ENCODE measurements at places on chromosomes 13 and 19. TPM values are rescaled to one million over a fixed set of nuclear protein-coding genes. Genes with fewer than 3 reads are reported as not detected.
A peak's percentile ranks its signal among the peaks of the same experiment; 100 is the strongest.

The UPK1A gene
- total RNA-seq = 0.72 TPM

The OCEL1 gene
- 29.3 TPM for total RNA-seq

- H3K4me3 ChIP-seq = no peak overlapping the region
- no peak overlapping the region for H3K27ac ChIP-seq
- H3K4me1 ChIP-seq = no peaks in the 10 kb centered on the region
- H3K36me3 ChIP-seq = no peaks in the 10 kb centered on the region
- no peak for DNase-seq
Observed at GRCh38 chr13:33079960-33080359, 63.7 kb downstream of the KL start.

- no peaks in the 10 kb centered on the region for H3K4me1 ChIP-seq
- no peaks in the 10 kb centered on the region for H3K27me3 ChIP-seq
- H3K27ac ChIP-seq = no peak overlapping the region
- H3K36me3 ChIP-seq = no peaks in the 10 kb centered on the region
Observed at GRCh38 chr13:109725297-109725696, 61.1 kb downstream of the IRS2 start.

DNA sequence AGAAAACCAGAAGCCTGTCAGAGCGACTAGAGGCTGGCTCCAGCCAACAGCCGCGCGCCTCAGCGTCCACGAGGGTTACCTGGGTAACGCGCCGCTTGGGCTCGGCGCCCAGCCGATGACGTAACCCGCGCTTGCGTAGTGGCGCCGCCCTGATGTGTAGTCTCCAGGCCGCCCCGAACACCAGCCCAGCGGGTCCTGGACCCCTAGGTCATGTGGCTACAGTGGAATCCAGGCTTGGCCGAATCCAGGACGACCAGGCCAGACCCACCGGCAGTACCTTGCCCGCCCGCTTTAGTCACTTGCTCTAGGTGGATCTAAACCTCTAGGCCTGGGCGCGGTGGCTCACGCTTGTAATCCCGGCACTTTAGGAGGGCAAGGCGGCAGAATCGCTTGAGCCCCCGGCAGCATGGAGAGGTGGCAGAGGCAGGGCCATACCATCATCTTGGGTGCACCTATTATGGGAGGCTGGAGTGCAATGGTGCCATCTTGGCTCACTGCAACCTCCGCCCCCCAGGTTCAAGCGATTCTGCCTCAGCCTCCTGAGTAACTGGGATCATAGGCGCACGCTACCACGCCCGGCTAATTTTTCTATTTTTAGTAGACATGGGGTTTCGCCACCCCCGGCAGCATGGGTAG lies 7.2 kb upstream of the ZNF606 start:
- H3K4me3 ChIP-seq = peak overlapping the region; percentile 11
- no peaks in the 10 kb centered on the region for H3K27me3 ChIP-seq
- H3K4me1 ChIP-seq = no peaks in the 10 kb centered on the region
- H3K27ac ChIP-seq = peak overlapping the region; percentile 26
- peak; percentile 44 for DNase-seq

- DNase-seq = peak; percentile 80
- H3K36me3 ChIP-seq = peaks cover 6% of the 10 kb centered on the region
- H3K4me1 ChIP-seq = peaks cover 46% of the 10 kb centered on the region
Observed at GRCh38 chr19:7678971-7679751, 1.5 kb upstream of the TRAPPC5 start.

GRCh38 chr13:94534166-94534565 lies 54.7 kb upstream of the DCT start:
- H3K27ac ChIP-seq = no peak overlapping the region
- H3K4me1 ChIP-seq = no peaks in the 10 kb centered on the region
- no peak overlapping the region for H3K4me3 ChIP-seq
- H3K36me3 ChIP-seq = no peaks in the 10 kb centered on the region
- no peak for DNase-seq
- H3K27me3 ChIP-seq = no peaks in the 10 kb centered on the region

DNA sequence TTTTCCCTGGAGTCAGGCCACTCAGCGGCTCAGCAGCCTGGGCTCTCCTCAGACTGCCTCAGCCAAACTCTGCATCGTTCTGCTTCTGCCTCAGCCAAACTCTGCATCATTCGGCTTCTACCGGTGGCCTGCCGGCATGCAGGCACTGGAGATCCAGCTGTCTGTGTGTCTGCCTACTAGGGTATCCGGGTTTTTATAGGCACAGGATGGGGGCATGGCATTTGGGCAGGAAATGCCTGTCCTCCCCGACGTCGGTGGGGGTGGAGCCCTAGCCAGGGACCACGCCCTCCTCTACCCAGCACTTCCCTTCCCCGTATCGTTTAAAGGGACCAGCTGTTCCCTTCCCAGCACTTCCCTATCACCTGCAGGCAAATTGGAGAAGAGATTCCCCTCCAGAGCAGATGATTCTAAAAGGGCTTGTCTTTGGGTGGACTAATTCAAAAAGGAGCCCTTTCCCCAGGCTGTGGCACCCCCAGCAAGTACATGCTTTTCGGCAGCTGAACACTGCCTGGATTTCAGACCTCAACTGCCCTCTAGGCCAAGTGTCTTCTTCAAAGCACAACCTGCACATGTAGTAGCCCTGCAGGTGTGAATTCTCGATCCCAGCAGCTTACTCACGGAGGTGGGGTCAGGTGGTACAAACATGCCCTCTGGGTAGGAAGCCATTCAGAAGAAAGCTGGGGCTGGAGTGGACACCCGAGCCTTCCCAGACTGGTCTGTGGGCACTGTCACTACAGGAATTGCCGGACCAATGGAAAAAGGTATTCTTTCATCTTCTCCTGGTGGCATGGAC lies 25.4 kb upstream of the GPR12 start:
- no peaks in the 10 kb centered on the region for H3K36me3 ChIP-seq
- no peak overlapping the region for H3K27ac ChIP-seq
- peaks cover 21% of the 10 kb centered on the region for H3K4me1 ChIP-seq
- peak; percentile 64 for DNase-seq
- no peaks in the 10 kb centered on the region for H3K27me3 ChIP-seq

DNA sequence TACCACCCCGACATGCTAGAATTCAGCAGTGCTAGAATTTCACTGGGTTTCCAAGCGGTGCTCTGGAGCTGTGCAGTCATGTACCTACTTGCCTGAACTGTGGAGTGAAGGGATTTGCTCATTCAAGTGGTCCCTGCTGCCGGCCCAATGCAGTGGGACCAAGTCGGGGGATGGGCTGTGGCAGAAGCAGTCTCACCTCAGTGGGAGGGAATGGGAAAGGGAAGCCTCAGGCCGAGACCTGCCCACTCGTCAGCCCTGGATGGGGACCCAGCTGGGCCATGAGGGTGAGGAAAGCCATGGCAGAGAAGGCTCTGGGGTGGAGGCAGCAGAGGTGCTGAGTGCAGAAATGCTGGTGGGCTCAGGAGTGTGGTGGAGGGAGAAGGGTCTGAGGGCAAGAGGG lies 14.9 kb downstream of the KLHL26 start:
- H3K4me3 ChIP-seq = no peak overlapping the region
- no peaks in the 10 kb centered on the region for H3K36me3 ChIP-seq
- H3K27me3 ChIP-seq = no peaks in the 10 kb centered on the region
- no peak for DNase-seq
- no peak overlapping the region for H3K27ac ChIP-seq

DNA sequence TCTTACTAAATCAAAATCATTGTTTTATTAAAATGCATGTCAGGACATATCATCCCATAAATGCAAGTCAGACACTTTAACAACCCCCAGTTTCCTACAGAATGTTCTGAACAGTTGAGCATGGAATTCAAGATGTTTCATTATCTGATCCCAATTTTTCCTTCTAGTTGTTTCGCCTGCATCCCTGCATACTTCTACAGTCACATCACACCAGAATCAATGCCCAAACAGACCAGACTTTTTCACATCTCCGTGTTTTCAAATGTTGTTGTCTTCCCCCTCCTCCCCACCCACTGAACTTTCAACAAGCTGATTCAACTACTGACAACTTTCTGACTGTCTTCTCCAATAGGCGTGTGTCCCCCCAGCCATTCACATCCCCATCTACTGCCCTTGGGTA lies 48.6 kb downstream of the LHFPL6 start:
- no peak overlapping the region for H3K27ac ChIP-seq
- no peaks in the 10 kb centered on the region for H3K4me1 ChIP-seq
- DNase-seq = no peak

DNA sequence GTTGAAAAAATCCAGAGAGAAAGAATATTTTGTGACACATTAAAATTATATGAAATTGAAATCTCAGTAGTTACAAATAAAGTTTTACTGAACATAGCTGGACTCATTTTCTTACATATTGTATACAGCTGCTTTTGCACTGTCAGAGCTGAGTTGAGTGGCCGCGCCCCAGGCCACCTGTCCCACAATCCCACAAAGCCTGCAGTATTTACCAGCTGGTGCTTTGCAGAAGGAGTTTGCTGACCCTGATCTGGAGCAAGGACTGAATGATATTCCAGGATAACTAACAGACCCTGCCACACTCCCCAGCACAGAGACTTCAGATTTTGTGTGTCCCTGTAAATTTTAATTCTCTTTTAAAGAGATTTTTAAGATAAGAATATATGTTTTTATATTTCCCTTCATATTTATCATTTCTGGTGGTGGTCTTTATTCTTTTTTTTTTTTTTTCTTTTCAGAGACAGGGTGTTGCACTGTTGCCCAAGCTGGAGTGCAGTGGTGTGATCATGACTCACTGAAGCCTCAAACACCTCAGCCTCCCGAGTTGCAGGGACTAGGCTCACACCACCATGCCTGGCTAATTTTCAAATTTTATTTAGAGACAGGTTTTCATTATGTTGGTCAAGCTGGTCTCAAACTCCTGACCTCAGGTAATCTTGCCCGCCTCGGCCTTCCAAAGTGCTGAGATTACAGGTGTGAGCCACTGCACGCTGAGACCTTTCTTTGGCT lies 48.5 kb downstream of the TDRD12 start:
- no peak overlapping the region for H3K27ac ChIP-seq
- no peaks in the 10 kb centered on the region for H3K4me1 ChIP-seq
- H3K27me3 ChIP-seq = no peaks in the 10 kb centered on the region
- H3K4me3 ChIP-seq = no peak overlapping the region

DNA sequence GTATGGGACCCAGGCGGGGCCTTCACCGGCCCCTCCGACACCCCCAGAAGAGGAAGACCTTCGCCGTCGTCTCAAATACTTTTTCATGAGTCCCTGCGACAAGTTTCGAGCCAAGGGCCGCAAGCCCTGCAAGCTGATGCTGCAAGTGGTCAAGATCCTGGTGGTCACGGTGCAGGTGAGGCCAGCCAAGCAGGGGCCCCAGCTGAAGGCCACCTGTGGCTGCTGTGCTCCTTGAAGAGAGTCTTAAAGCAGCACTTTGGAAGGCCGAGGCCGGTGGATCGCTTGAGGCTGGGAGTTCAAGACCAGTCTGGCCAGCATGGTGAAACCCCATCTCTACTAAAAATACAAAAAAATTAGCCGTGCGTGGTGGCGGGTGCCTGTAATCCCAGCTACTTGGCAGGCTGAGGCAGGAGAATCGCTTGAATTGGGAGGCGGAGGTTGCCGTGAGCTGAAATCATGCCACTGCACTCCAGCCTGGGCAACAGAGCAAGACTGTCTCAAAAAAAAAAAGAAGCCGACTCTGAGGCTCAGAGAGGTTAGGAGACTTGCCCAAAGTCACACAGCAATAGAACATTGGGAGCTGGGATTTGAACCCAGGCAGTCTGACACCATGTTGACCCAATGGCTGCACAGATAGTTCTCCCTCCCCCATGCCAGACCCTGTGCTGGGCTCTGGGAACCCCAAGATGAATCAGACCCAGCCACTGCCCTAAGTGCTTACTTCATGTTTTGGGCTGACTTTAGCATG lies 2.7 kb downstream of the MCOLN1 start:
- H3K27ac ChIP-seq = no peak overlapping the region
- H3K4me1 ChIP-seq = peaks cover 18% of the 10 kb centered on the region
- H3K27me3 ChIP-seq = no peaks in the 10 kb centered on the region

- H3K27me3 ChIP-seq = no peaks in the 10 kb centered on the region
- H3K4me3 ChIP-seq = peak within 1 kb of the TSS; percentile 46
- H3K4me1 ChIP-seq = peaks cover 11% of the 10 kb centered on the region
Observed at GRCh38 chr19:56671613-56671994, at the start of gene ZNF835. TSS of gene ZNF835 (minus strand) at chr19:56671757. CDS start at chr19:56665198, 6,559 bp downstream.

GRCh38 chr19:14127176-14127575 lies 9.2 kb downstream of the ASF1B start:
- H3K36me3 ChIP-seq = no peaks in the 10 kb centered on the region
- DNase-seq = no peak
- no peaks in the 10 kb centered on the region for H3K27me3 ChIP-seq
- H3K4me3 ChIP-seq = no peak overlapping the region
- no peak overlapping the region for H3K27ac ChIP-seq

DNA sequence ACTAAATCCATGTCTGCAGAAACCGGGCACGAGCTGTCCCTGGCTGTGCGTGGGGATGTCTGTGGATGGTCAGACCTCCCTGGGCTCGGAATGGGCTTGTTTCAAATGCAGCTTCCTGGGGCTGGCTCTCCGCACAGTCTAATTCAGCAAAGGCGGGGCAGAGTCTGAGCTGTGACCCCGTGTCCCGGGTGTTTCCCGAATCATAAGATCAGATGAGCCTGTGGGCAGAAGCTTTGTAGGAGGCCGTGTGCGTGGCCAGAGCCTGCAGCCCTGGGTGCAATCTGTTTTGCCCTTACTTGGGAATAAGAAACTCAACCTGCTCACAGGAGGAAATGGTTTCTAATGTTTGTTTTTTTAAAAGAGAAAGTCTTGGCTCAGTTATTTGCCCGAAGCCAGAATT lies 13.9 kb upstream of the GNA11 start:
- DNase-seq = no peak
- no peak overlapping the region for H3K4me3 ChIP-seq
- peaks cover 7% of the 10 kb centered on the region for H3K4me1 ChIP-seq
- no peak overlapping the region for H3K27ac ChIP-seq

DNA sequence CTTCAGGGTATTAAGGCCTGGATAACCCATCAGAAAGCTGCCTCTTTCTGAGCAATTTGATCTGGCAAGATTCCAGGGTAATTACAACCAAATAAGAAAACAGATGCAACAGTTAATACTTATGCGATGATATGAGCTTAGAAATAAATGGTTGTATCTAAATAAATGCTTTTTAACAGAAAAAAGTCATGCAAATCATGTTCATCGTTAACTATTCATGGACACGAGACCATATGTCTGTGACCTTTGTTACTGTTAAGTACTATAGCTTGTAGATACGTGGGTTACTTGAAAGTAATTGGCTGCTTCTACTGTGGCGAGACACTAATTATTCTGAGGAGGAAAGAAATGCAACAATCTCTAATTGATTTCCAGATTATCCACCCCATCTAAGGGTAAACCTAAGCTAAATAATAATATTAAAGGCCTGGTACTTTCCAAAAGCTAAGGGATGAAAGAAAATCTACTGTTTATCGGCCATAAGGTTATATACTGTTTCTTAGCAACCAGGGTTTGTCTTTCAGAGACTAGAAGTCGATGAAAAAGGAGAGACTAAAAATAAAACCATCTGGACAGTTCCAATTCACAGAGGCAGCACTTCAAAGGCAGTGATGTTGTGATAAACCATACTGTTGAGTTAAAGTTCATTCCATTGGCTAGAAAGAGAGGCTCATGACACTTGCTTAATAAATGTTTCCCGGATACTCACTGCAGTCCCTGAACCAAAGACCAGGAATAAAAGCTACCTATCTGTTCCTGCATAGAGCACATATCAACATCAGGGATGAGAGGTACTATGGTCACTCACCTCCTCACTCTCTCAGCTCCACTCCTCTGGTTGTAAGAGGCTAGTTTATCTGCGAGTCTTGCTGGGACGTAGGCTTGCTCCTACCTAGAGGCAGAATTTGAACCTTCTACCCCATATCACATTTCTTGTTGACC lies 1.5 kb downstream of the EPSTI1 start:
- DNase-seq = no peak
- peak overlapping the region; percentile 88 for H3K4me3 ChIP-seq
- H3K36me3 ChIP-seq = no peaks in the 10 kb centered on the region
- peak overlapping the region; percentile 95 for H3K27ac ChIP-seq

Measured in CD4-positive, alpha-beta memory T cell (primary cell).